ENCODE measurements at places on chromosomes 1 and 21.
A peak's percentile ranks its signal among the peaks of the same experiment; 100 is the strongest.

DNA sequence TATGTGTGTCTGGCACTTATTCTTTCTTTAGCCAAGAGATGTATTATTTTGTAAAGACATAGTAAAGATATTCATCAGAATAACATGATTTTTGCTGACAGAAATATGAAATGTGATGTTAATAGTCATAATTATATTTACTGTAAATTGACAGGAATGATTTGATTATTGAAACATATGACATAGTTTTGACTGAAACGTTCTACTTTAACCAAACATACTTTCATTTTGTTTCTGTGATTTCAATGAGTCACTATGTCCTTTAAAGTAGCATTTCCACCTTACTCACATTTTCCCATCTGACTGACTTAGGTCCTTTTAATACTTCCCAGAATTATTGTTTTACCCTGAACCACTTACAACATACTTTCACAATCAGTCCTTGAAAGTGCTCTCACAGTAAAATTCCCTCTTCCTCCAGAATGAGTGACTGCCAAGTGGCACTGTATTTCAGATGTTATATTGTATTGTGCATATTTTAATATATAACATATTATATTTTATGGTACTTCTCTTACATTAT is 437.9 kb downstream of the NCAM2 start:
- peak; percentile 0 for DNase-seq

GRCh38 chr1:17895986-17896385 is 140.9 kb downstream of the ACTL8 start:
- no peak for DNase-seq

- DNase-seq: no peak
Observed at GRCh38 chr21:41974752-41975053, 20.9 kb upstream of the C2CD2 start.

DNA sequence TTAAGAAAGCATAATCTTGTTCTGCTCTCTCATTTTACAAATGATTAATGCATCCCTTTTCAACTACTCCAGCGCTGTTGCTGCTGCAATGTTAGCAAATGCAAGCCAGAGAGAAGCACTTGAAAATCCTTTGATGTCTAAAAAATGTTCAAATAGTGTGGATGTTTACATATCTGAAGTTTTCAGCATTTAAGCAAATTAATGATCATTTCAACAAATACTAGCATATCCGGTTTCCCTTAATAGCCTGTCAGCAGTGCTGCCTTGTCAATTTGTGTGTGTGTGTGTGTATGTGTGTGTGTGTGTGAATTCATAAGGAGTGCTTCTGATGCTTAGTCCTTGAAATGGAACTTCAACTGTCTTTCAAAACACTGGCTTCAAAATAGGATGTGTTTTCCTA is 48.1 kb upstream of the WNT2B start:
- DNase-seq: no peak
